Activated naive CD4-positive, alpha-beta T cell treated with Interleukin-2 at 50 U/mL for 16 hours (primary cell): ENCODE measurements at places on chromosomes 4 and X.

DNA sequence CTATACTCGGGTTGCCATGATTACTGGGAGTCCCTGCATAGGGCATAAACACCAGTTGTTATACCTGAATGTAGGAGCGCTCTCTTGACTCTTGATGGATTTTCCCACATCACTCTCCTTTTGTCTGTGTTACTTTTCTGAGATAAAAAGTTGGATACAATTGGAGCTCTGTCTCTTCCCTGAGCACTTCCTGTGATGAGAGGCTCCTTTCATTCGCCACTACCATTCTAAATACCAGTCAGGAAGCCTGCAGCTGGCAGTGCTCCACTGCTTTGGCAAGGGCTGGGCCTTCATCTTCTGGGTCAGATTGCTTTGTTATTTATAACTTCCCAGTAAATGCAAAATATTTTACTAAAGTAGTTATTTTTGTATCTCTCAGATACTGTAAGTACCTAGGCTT lies 13.9 kb downstream of the TCEANC start:
- no peak for DNase-seq

DNA sequence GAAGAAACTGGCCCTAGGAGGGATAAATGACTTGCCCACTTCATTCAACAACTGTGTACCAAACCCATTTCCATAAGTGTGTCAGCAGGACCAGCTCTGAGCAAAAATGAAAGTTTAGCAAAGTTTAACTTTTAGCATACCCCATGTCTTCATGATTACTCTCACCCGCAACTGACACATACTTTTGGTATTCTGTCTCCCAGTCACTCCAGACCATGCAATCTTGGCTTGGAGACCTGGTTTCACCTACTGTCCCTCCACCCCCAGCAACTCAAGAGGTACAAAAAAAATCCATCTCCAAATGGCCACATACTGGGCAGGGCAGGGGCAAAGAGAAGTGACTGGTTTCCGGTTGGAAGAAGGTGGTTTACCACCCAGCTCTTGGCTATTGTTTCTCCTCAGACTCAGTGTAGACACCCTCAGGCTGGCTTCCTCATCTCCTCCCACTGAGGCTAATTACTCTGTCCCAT lies 79.8 kb downstream of the RLIM start:
- DNase-seq = no peak

DNA sequence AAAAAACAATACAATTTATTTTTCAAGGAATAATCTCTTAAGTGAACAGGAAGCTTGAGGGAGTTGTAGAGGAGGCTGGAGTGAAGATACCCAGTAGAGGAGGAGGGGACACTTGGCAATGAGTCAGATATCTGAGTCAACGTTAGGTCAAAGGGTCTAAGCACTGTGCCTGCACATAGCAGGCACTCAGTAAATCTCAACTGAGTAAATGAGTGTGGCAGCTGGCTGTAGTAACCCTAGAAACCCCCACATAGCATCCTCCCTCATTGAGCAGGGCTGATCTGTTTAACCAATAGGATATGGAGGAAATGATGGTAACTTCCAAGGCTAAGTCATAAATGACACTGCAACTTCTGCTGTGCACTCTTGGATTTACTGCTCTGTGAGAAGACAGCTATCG lies 186.0 kb upstream of the FAM241A start:
- DNase-seq = no peak

- no peak for DNase-seq
These were observed 7.3 kb upstream of the GALNT7 start for GRCh38 chr4:173161311-173161710.

GRCh38 chrX:80550722-80551121 lies 130.5 kb downstream of the TENT5D start:
- no peak for DNase-seq

DNA sequence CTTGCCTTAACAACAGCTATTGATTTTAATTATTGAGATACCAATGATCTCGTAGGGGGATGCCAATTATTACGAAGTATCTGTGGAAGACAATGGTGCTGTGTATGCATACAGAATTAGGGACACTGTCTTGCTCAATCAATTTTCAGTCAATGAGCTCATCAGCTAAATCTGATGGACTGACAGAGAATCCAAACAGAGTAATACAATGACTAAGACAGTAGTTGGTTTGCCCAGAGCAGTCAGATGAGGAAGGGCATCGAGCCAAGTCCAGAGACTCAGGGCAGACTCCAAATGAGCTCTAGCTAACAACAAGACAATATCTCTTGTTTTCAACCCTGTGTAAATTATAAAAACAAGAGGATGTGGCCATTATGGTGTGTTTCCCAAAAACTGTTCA lies 14.7 kb upstream of the GSX2 start:
- no peak for DNase-seq

DNA sequence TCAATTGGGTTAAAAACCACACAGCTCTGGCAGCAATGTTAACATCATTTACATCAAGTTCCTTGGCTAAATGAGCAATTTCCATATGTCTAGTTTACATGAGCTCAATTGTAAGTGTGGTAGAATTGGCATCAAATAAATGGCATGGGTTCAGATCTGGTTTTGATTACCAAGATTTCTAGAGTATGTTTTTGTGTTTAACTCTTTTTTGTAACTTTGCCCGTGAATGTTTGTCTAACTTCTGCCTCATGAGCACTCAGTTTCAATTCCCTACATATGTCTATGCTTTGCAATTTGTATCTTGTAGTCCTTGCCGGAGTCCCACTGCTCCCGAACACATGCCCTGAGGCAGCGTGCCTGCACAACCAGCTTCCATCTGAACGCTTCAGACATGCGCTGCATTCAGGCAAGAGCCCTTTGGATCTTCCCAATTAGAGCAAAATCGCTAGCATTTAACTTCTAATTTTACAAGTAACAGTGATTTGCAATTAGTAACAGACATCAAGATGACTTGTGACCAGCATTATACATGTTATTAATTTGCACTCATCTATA lies 644.4 kb downstream of the TRIML1 start:
- no peak for DNase-seq

DNA sequence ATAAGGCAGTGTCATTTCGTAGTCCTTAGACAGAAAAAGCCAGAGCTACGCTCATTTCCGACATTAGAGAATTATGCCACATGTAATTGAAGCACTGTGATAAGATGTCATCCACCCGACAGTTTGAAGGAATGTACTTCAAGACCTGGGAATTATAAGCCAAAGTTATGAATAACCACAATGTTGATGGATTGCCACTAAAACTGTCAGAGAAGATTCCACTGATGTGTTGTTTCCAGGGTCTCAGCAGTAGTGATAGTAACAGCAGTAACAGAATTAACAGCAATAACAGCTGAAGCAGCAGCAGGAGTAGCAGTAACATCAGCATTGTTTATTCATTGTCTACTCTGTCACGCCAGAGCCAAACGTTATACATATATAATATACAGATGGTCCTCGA lies 24.7 kb downstream of the RAB33A start:
- DNase-seq = no peak

GRCh38 chr4:181504924-181505323 lies 738.3 kb upstream of the TENM3 start:
- DNase-seq = no peak

DNA sequence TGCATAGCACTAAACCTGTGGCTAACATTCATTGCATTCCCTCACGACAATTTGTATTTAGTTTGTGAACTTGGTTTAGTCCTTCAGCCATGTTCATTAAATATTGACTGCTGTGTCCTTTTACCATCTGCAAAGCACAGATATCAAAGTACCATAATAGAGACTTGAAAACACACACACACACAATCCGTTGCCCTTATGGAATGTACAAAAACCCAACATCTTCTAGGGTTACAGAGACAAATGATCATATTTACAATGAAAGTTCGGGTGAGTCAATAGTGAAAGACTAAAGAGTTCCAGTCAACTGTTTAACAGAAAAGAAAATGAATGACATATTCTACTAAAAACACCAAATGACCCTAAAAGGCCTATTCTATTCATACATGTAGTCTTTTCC lies 50.8 kb upstream of the TXK start:
- DNase-seq = no peak

DNA sequence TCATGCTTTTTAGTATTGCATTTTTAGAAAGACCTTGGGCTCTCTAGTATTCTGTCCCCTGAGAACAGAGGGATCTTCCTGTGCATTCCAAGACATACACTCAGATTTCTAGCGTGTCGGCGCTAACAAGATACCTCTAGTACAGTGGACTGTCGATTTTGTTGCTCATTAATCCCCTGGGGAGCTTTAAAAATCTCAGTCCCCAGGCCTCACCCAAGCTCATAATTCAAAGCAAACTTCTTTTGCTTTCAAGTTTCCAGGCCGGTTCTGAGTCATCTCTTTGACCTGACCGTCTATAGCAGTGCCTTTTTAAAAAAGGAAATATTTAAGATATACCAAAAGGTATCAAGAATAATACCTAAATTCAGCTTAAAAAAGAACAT lies 137.0 kb downstream of the AMMECR1 start:
- no peak for DNase-seq

DNA sequence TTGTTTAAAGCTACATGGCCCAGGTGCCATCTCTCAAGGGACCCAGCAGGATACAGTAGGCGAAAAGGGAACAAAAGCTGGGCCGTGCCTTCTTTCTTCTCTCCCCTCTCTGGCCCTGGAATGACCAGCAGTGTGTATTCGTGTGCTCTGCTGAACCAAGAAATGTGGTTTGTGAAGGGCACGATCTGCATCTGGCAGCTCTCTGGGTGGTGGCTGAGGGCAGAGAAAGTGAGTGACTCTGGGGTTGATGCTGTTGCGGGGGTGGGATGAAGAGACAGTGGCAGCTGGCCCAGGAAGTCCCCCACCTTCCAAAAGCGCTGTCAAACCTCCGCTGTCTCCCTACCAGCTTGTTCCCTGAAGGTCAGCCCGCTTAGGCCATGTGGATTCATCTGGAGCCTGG lies 88.3 kb downstream of the CLDN34 start:
- no peak for DNase-seq

GRCh38 chr4:76383001-76383400 lies 37.9 kb downstream of the CCDC158 start:
- no peak for DNase-seq

DNA sequence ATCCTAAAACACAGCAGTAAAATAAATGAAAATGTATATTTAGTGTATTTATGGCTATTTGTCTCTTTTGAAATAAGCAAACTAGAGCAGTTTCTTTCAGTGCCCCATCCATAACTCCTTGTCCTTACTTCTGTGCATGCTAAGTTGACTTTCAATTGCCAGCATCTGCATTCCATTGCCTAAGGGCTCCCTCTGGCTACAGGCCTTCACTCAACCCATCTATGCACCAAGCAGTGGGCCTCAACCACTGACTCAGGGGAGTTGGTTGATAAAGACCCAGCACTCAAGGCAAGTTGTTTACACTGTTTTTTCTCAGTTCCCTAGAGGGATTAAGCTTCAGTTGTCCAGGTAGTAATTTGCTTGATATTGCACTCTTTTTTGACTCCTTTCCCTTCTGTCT lies 265.7 kb downstream of the IQCM start:
- no peak for DNase-seq

DNA sequence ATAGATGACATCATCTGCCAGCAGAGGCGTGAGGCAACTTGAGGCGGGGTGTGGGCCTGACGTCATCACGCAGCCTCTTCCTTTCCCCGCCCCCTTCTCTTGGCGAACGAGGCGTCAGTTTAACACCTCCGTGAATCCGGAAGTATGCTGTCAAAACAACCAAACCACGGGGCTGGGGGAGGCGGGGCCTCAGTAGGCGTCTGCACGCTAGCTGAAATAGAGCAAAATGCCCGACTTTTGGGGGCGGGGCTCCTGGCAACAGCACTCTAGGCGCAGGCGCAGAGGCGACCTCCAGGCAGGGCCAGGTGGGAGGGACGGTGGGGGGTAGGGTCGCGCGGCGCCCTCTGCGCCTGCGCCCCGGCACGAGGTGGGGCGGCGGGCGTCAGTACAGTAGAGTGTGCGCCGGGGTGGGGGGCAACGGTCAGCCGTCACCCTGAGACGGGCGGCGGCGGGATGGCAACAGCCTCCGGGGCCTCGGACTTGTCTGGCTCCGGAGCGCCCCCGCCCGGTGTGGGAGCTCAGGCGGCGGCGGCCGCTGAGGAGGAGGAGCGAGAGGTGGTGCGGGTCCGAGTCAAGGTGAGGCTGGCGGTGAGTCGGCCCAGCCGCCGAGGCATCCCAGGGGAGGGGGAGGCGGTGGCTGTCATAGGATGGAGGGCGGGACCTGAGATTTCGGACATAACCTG lies at the start of gene TBC1D25:
TBC1D25 (plus strand) TSS at position 370 of the 683 bp plus-strand sequence; CDS start at position 454, 84 bp downstream.
- DNase-seq = peak; percentile 97

DNA sequence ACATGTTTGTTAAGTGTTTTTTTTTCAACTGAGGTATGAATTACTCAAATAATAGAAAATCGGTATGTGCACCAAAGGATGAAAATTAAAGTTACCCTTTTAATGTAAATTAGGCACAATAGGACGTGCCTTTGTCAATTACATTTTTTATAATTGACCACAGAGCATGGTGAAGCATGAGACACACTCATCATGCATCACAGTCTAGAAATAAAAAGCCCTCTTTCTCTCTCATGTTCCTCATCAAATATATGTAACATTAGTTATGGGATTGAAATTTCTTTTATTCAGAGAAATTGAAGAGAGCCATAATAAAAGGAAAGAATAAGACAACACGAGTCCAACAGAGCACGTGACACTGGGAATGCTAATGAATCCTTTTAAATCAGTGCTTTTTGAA lies 3.5 kb downstream of the GNRHR start:
- no peak for DNase-seq

DNA sequence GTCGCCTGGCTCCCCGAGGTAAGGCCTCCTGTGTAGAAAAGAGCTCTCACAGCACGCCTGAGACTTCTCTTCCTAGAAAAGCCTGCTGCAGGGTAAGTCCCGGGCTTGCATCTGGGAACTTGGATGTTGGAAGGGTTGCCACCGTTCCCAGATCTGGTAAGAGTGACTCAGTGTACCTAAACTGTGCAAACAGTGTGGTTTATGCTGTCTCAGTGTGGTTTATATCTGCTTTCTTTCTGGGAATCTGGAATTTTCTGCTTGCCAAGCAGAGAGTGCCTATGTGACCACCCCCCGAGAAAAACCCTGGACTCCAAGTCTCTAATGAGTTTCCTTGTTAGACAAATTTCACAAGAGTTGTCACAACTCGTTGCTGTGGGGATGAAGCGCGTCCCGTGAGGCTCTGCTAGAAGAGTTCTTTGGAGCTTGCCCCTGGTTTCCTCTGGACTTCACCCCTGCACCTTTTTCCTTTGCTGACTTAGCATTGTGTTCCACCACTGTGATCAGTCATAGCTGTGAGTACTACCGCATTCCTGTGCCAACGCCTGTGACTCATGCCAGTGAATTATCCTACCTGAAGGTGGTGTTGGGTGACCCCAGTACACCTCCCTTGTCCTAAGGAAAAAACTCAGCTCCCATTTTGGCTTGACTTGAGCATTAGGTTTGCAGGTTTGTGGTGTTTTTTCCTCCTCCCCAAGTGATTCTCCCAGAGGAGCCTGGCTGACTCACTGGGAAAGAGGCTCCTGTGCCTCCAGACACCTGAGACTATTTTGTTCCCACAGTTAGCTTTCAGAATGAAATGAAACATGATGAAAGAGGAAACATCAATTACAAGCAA lies 14.5 kb downstream of the SLC2A9 start:
- no peak for DNase-seq

GRCh38 chrX:75096331-75096730 lies 59.8 kb downstream of the ABCB7 start:
- no peak for DNase-seq
